ENCODE measurements at places on chromosomes 1 and 21.
A peak's percentile ranks its signal among the peaks of the same experiment; 100 is the strongest.

GRCh38 chr1:207993477-207994445 lies 82.8 kb upstream of the CD34 start:
- peaks cover 13% of the 10 kb centered on the region for H3K27me3 ChIP-seq
- no peaks in the 10 kb centered on the region for H3K36me3 ChIP-seq
- no peak overlapping the region for H3K27ac ChIP-seq
- H3K4me1 ChIP-seq: no peaks in the 10 kb centered on the region

- no peaks in the 10 kb centered on the region for H3K27me3 ChIP-seq
- no peak overlapping the region for H3K27ac ChIP-seq
- no peaks in the 10 kb centered on the region for H3K4me1 ChIP-seq
- no peak for ATAC-seq
- no peak overlapping the region for H3K4me3 ChIP-seq
Observed at GRCh38 chr1:236239092-236239585, 42.6 kb downstream of the ERO1B start.

DNA sequence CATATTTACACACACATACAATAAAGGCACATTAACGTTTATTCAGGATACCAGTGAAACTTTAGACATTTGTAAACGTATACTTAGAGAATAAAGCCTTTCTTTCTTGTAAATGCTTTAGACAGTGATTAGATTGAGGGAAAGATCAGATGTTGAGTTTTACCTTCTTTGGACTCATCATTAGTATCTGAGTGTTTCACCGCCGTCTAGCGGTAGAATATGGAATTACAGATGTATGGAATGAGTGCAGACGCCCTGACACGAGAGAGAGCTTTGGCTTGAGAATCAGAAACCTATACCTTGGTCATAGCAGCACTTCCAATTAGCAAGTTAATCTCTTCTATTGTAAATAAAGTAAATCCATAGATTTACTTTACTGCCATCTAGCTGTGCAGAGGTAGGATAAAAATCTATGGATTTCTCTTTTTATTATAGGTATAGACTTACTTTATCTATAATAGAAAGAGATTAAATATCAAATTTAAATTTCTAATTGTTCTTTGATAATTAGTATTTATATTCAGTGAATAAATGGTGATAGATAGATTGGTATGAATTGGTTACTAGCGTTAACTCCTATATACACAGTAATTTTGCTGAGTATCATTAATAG lies 12.6 kb downstream of the FLG2 start:
- no peak overlapping the region for H3K4me3 ChIP-seq
- H3K27me3 ChIP-seq: no peaks in the 10 kb centered on the region
- no peak for ATAC-seq
- H3K36me3 ChIP-seq: peaks cover 21% of the 10 kb centered on the region

DNA sequence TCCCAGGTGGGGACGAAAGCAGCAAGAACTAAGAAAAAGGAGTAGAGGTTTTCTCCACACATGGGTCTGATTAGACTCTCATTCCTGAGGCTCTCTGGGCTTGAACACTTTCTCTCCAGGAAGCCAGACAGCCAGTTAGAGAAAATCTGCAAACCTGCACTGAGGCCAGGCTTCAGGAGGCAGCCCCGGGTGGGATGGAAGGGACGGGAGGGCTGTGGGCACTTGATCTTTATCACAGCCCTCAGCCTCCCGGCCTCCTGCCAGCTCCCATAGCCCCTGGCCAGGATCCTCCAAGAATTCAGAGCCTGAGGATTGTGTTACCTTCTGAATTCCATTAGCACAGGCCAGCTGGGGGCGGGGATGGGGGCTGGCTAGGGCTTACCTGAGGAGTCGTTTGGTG lies 40.1 kb downstream of the SERTAD4 start:
- no peak overlapping the region for H3K4me3 ChIP-seq
- H3K4me1 ChIP-seq: no peaks in the 10 kb centered on the region
- no peak for ATAC-seq
- no peaks in the 10 kb centered on the region for H3K27me3 ChIP-seq

GRCh38 chr1:222994511-222995235 lies 148.4 kb downstream of the TLR5 start:
- H3K4me1 ChIP-seq: no peaks in the 10 kb centered on the region
- H3K27me3 ChIP-seq: no peaks in the 10 kb centered on the region
- ATAC-seq: no peak
- H3K4me3 ChIP-seq: no peak overlapping the region

DNA sequence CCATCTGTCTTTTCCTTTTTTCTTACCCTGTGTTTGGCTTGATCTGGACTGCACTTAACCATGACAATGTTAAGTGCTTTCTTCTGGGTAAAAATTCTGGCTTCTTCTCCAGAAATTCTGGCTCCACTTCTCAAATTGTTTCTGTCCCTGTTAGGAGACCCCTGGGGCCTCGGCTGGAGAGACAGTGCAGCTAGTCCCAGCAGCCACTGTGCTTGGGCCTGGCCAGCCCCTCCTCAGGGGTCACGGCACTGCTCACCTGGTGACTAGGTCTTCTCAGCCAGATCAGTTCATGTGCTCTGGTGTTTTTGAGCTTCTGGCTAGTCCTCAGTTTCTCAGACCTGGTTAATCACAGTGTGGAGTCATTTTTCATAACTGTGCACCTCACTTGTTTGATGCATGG lies 72.4 kb downstream of the ADARB1 start:
- peaks cover 10% of the 10 kb centered on the region for H3K4me1 ChIP-seq
- H3K27me3 ChIP-seq: no peaks in the 10 kb centered on the region
- no peak overlapping the region for H3K4me3 ChIP-seq
- H3K36me3 ChIP-seq: peaks cover 58% of the 10 kb centered on the region
- ATAC-seq: no peak

DNA sequence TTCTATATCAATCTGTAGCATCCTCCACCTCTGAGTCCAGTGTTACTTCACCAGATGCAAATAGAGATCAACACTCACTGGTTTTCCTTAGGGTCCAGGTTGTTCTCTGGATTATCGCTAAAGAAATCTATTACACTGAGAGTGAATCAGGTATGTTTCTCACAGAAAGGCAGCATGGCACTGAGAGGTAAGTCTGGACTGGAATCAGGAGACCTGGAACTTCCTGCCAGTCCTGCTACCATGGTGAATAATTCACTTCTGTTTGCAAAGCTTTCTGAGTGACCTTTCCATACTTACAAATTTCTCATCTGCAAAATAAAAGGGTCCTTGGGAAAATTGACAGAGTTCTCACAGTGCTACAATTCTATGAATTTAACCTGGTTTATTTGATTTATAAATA lies 1583.3 kb downstream of the MRPL39 start:
- H3K4me3 ChIP-seq: no peak overlapping the region
- no peaks in the 10 kb centered on the region for H3K27me3 ChIP-seq
- H3K27ac ChIP-seq: no peak overlapping the region
- no peaks in the 10 kb centered on the region for H3K36me3 ChIP-seq
- H3K4me1 ChIP-seq: peaks cover 14% of the 10 kb centered on the region

DNA sequence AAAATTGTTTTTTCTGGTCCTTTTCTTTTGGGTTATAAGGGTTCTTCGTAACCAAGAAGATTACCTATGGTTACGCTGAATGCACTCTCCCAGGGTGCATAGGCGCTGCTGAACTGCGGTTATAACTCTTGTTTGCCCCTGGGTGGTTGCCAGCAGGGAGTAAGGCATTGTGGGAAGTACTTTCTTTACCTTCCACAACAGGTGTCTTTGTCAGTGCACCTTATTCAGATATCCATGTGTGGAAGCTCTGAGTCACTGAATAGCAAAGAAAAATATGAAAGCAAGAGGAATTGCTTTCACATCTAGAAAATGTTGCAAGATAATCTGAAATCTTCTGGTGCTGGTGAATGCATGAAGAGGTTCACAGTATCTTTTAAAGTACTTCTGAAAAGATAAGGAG lies 124.4 kb upstream of the CACYBP start:
- no peaks in the 10 kb centered on the region for H3K36me3 ChIP-seq
- no peaks in the 10 kb centered on the region for H3K27me3 ChIP-seq
- H3K27ac ChIP-seq: no peak overlapping the region
- H3K4me3 ChIP-seq: no peak overlapping the region
- no peaks in the 10 kb centered on the region for H3K4me1 ChIP-seq
- ATAC-seq: no peak

GRCh38 chr1:48807554-48808260 lies 31.0 kb upstream of the BEND5 start:
- no peak overlapping the region for H3K27ac ChIP-seq
- no peaks in the 10 kb centered on the region for H3K27me3 ChIP-seq
- H3K36me3 ChIP-seq: no peaks in the 10 kb centered on the region
- ATAC-seq: no peak
- H3K4me3 ChIP-seq: no peak overlapping the region

- H3K27ac ChIP-seq: no peak overlapping the region
- no peaks in the 10 kb centered on the region for H3K27me3 ChIP-seq
- ATAC-seq: no peak
Observed at GRCh38 chr21:20016435-20017005, 981.7 kb upstream of the NCAM2 start.

- no peaks in the 10 kb centered on the region for H3K4me1 ChIP-seq
- no peak for ATAC-seq
- no peaks in the 10 kb centered on the region for H3K36me3 ChIP-seq
- no peak overlapping the region for H3K4me3 ChIP-seq
- no peak overlapping the region for H3K27ac ChIP-seq
Observed at GRCh38 chr1:3024588-3024987, 3.3 kb downstream of the ACTRT2 start.

GRCh38 chr21:26528882-26529281 lies 44.2 kb downstream of the CYYR1 start:
- no peak overlapping the region for H3K27ac ChIP-seq
- H3K36me3 ChIP-seq: no peaks in the 10 kb centered on the region
- no peaks in the 10 kb centered on the region for H3K27me3 ChIP-seq
- no peaks in the 10 kb centered on the region for H3K4me1 ChIP-seq

- H3K27ac ChIP-seq: peak overlapping the region; percentile 32
- H3K27me3 ChIP-seq: no peaks in the 10 kb centered on the region
- H3K4me3 ChIP-seq: no peak overlapping the region
- peak; percentile 17 for ATAC-seq
Observed at GRCh38 chr21:45993210-45994085, 11.9 kb downstream of the COL6A1 start.

DNA sequence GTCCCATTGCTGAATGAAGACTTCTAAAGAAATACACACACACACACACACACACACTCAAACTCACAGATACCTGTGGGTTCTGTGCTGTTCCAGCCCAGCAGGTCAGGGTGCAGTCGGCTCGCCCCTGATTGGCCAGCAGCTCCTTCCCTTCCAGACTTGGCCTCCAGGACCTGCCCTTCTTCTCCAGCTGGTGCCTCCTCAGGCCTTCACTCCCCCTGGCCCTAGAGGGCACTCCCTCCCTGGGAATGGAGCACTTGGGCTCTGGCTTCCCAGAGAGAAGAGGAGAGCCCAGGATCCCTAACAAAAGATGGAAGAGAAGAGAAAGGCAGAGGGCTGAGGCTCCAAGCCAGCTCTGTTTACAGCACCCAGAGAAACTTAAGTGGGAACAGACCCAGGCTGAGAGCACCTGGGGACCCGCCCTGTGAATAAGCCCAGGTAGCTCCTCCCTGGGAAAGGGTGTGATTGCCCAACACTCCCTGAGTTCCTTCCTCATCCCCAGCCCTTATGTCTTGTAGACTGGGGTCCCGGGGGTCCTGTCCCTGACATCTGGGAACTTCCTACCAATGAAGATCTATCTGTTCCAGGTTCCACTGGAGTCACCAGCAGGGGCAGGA lies at the start of gene PGLYRP3:
Gene PGLYRP3, minus strand, starts transcription at position 383 of the 617 bp plus-strand sequence. CDS start 2,287 bp downstream, outside the sequence.
- no peak for ATAC-seq
- no peaks in the 10 kb centered on the region for H3K36me3 ChIP-seq

- H3K27me3 ChIP-seq: peaks cover 16% of the 10 kb centered on the region
- ATAC-seq: peak; percentile 65
Observed at GRCh38 chr1:13605159-13605558, 21.5 kb downstream of the PDPN start.

GRCh38 chr1:161307230-161307768 lies 2.5 kb downstream of the MPZ start:
- H3K36me3 ChIP-seq: no peaks in the 10 kb centered on the region
- no peak for ATAC-seq
- H3K27ac ChIP-seq: peak overlapping the region; percentile 73
- H3K4me3 ChIP-seq: no peak overlapping the region
- peaks cover 25% of the 10 kb centered on the region for H3K4me1 ChIP-seq

GRCh38 chr21:29194847-29195246 lies 64.4 kb downstream of the MAP3K7CL start:
- no peak overlapping the region for H3K4me3 ChIP-seq
- peaks cover 23% of the 10 kb centered on the region for H3K4me1 ChIP-seq
- ATAC-seq: no peak
- no peak overlapping the region for H3K27ac ChIP-seq
- H3K27me3 ChIP-seq: no peaks in the 10 kb centered on the region

DNA sequence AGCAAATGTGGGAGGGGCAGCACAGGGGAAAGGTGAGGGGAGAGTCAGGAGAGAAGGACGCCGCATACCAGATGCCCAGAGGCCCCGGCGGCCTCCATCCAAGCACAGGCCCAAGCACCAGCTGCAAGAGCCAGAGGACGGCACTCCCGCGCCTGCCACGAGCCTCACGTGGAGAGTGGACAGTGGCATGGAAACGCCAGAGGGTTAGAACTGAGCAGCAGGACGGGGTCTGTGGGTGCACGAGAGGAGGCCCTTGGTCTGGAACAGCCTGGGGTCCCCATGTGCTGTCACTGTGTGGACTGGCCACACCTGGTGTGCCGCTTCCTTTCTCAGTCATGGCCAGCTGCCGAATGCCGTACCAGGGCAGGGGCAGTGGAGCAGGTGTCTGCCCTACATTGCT lies 68.7 kb downstream of the AGPAT3 start:
- H3K4me3 ChIP-seq: no peak overlapping the region
- H3K36me3 ChIP-seq: peaks cover 15% of the 10 kb centered on the region
- no peak for ATAC-seq
- no peaks in the 10 kb centered on the region for H3K27me3 ChIP-seq
- H3K27ac ChIP-seq: no peak overlapping the region
- peaks cover 7% of the 10 kb centered on the region for H3K4me1 ChIP-seq

- no peaks in the 10 kb centered on the region for H3K4me1 ChIP-seq
- no peaks in the 10 kb centered on the region for H3K27me3 ChIP-seq
- no peak for ATAC-seq
- H3K27ac ChIP-seq: no peak overlapping the region
- H3K36me3 ChIP-seq: no peaks in the 10 kb centered on the region
Observed at GRCh38 chr1:217542837-217543236, 88.1 kb downstream of the GPATCH2 start.

- H3K4me3 ChIP-seq: no peak overlapping the region
- peaks cover 99% of the 10 kb centered on the region for H3K4me1 ChIP-seq
- no peak for ATAC-seq
- H3K36me3 ChIP-seq: peaks cover 11% of the 10 kb centered on the region
- H3K27ac ChIP-seq: peak overlapping the region; percentile 95
Observed at GRCh38 chr1:201905234-201905890, 16.7 kb downstream of the SHISA4 start.

DNA sequence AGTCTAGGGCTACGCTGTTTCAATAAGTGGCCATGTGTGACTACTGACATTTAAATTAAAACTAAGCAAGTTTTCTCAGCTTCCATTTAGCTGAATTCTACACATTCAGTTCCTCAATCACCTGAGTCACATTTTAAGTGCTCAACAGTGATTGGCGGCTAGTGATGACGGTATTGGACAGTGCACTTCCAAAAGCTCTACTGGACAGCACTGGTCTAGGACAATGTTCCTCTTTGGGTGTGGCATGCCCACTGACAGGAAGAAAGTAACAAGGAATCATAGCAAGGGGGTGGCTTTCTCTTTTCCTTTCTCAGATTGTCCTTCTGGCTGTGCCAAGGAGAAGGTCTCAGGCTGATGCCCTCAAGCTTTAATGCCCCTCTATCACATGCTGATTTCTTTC lies 11.7 kb downstream of the IGSF21 start:
- H3K36me3 ChIP-seq: no peaks in the 10 kb centered on the region
- no peaks in the 10 kb centered on the region for H3K4me1 ChIP-seq
- no peak overlapping the region for H3K4me3 ChIP-seq
- H3K27me3 ChIP-seq: peaks cover 89% of the 10 kb centered on the region
- ATAC-seq: no peak
- H3K27ac ChIP-seq: no peak overlapping the region

- no peaks in the 10 kb centered on the region for H3K27me3 ChIP-seq
- H3K4me3 ChIP-seq: no peak overlapping the region
- H3K27ac ChIP-seq: peak overlapping the region; percentile 8
- peaks cover 16% of the 10 kb centered on the region for H3K4me1 ChIP-seq
- H3K36me3 ChIP-seq: no peaks in the 10 kb centered on the region
Observed at GRCh38 chr1:32215629-32216480, 6.3 kb downstream of the TMEM234 start.

Measured in gastroesophageal sphincter (tissue), 4 donors.